ENCODE measurements at places on chromosomes 13 and 19. TPM values are rescaled to one million over a fixed set of nuclear protein-coding genes. Genes with fewer than 3 reads are reported as not detected.

GRCh38 chr13:42322806-42323205 is 50.9 kb downstream of the AKAP11 start:
- no peak for DNase-seq

- no peak for DNase-seq
Observed at GRCh38 chr19:13884726-13885591, 8.0 kb downstream of the NANOS3 start.

DNA sequence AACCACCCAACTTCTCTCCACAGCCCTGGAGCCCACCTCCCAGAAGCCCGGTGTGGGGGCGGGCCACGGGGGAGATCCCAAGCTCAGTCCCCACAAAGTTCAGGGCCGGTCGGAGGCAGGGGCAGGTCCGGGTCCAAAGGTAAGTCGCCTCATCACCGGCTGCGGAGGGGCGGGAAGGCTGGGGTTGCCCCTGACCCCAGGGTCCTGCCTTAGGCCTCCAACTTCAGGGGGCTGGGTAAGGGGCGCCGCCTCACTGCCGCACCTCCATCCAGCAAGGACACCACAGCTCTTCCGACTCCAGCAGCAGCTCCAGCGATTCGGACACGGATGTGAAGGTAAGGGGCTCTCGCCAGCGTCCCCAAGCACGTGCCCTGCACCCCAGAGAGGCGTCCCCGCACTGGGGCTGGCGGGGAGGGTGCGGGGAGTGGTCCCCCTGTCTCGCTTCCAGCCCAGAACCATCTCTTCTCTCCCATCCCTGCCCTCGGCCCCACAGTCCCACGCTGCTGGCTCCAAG is 358 bp downstream of the C19orf33 start:
- no peak for DNase-seq

GRCh38 chr13:42305503-42305902 is 33.6 kb downstream of the AKAP11 start:
- DNase-seq = no peak

DNA sequence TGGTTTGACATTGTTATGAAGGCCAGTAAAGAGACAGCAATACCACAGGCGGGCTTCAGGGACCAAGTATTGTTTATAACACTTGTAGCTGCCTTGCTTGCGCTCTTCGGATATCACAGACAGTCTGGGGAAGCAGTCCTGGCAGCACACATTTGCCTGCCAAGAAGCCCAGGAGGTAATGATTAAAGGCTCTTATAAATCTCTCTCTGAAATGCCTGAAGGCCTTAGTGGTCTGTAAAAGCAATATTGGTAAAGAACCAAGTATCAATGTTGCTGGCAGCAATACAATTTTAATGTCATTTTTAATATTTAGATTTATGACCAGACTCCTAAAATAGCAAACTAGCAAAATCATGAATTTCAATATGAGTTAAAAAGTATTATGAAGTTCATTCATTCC is 1312.4 kb downstream of the PCDH9 start:
- DNase-seq = no peak

DNA sequence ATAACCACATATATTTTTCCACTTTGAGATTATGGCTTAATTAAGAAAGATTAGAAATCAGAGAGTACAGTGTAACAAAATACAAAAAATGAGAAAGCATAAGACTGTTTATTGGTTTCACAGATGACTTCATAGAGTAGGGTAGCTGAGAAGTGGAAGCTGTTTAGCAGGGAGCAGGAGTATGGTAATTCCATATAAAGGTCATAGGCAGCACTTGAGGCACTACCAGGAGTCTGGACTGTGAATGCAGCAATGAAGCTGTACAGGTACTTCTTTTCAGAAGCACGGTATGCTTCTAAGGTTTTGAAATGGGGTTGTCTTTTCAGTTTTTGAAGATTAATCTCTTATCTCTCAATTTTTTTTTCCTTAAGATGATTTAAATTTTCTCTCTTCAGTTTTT is 69.2 kb downstream of the MICU2 start:
- no peak for DNase-seq

Gene ZNF491
- total RNA-seq = 4.8 TPM
